Stimulated activated CD4-positive, alpha-beta T cell treated with anti-CD3 and anti-CD28 coated beads, Interleukin-12 subunit alpha, Interleukin-12 subunit beta, amount 100 ng/mL, for 24 hours (primary cell): ENCODE measurements at places on chromosomes 12 and 14.

GRCh38 chr12:76864791-76865400 lies 13.9 kb downstream of the CSRP2 start:
- DNase-seq = no peak

DNA sequence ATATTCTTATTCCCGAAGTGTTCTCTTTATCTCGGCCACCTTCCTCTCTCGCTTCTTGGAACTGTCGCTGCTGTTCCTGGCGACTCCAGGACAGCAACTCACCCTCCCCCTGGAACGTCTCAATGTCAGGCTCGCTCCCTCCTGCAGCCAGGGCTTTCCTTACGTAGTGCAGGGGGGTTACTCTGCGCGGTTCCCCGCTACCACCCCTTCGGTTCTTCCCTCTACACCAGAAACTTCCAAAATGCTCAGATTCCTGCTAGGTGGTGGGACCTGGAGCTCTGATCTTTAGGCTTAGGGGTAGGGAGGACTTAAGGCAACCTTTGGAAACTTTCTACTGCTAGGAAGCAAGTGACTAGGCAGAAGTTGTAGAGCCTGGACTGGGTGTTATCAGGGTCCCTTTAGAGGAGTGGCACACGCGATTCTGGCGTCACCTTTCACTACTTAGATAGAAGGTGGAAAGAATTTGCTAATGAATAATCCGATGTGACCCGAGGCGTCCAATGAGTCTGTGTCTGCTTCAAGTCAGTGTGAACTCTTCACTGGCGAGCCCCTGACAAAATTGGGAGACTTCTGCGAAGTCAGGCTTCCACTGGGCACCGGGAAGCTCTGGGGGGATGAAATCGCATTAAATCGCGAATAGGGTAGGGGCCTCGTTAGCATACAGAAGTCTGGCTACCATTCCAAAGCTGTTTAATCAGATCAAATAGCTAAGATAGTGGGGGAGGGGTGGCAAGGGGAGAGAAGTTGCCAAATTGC lies 900 bp upstream of the DPF3 start:
- no peak for DNase-seq

DNA sequence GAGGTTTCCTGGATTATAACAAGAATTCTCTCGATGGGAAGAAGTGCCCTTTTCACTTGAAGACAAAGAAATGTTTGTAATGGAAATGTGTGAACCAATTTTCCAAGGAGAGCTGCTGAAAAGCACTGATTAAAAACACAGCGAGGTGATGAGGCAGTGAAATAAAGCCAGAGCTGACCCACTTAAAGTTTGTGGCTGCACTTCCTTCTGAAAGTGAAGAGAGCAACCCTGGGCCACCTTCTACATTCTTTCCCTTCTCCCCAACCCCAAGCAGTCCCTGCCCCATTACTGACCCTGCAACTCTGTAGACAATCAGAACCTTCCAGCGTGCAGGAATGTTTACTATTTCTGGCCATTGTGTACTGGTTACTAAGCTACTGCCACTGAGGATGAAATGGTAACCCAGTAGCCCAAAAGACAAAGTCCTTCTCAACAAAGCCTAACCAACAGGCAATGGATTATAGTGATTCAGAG lies 173.9 kb downstream of the TTC7B start:
- DNase-seq = no peak

DNA sequence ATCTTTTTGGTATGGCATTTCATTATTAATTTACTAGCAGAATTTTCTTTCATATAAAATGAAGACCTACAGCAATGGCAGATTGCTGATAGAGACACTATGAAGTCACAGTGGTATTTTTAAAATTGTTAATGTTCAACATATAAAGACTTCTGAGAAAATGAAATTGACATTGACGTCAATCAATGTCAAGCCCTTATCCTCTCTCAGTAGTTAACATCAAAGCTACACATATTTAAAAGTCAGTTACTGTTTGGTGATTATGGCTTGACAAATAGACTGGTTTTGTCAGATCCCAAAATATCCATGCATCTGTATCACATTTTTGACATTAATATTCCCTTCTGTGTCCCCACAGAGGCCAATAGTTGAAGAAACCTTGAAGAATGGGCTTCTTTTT lies 1069.1 kb upstream of the SEL1L start:
- no peak for DNase-seq

- DNase-seq = no peak
Measured at GRCh38 chr12:12975322-12976077, 23.5 kb upstream of the GPRC5D start.

- no peak for DNase-seq
Measured at GRCh38 chr12:119206348-119207062, 27.8 kb downstream of the HSPB8 start.

- DNase-seq = no peak
Measured at GRCh38 chr14:32941668-32942065, 3.0 kb downstream of the NPAS3 start.

DNA sequence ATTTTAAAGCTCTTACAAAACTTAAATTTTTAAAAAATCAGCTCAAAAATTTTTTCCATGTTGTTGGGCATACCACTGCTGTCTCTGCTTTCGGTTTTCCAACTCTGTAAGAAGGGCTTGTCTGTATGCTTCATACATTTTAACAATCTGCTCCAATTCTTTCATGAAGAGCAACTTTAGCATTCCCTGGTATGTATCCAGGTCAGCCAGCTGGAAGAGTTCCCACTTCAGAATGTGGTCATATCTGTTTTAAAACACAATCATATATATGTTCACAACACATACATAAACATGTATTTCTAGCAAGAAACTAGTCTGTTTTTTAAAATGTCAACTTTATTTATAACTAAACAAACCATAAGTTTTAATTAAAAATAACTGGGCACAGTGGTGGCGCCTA lies 33.0 kb downstream of the SAV1 start:
- no peak for DNase-seq

DNA sequence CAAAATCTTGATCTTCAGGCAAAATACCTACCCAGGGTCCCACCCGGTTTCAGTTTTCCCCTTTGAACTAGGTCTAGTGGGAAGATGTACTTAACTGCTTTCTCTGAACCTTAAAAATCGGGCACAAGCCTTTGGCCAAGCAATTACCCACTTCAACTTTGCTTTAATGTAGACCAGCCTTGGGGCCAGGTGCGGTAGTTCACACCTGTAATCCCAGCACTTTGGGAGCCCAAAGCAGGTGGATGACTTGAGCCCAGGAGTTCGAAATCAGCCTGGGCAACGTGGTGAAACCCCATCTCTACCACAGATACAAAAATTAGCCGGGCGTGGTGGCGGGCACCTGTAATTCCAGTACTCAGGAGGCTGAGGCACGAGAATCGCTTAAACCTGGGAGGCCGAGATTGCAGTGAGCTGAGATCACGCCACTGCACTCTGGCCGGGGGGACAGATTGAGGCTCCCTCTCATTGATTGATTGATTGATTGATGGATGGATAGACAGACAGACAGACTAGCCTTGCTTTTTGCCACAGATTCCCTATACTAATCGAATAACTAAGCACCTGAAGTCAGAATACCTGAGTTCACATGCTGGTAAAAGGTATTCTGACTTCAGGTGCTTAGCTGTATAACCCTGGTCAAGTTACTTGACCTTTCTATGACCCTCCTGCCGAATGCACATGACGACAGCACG lies 1.9 kb downstream of the CLIP1 start:
- no peak for DNase-seq

DNA sequence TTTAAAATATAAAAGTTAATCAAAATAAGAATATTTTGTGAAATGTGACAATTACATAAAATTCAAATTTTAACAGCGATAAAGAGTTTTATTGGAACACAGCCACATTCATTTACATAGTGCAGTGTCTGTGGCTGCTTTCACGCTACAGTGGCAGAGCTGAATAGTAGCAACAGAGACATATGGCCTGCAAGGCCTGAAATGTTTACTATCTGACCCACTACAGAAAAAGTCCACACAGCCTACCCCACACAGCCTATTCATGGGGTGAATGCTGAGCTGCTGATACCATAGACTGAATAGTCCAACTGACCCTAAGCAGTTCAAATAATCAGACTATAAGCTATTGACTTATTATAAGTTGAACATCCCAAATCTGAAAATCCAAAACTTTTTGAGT lies 13.2 kb downstream of the GNS start:
- no peak for DNase-seq

- no peak for DNase-seq
Measured at GRCh38 chr14:63918411-63918810, 65.6 kb downstream of the SYNE2 start.

DNA sequence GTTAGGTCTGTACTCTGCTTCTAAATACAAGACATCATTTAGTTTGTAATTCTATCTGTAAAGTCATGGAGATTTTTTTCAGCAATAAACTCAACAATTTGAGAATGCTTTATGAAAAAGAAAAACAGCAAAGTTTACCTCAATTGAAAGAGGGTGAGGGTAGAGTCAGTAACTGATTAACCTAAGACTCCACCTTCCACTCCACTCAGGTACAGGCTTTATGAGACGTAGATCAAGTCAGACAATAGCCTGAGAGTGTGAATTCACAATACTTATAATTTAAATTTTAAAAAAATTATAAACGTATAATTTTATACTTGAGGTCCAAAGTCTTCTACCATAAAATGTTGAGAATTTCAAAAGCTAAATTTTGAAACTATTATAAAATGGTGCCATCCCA lies 45.9 kb downstream of the BCL2L14 start:
- DNase-seq = no peak

GRCh38 chr14:39441805-39442204 lies 9.6 kb upstream of the FBXO33 start:
- DNase-seq = no peak

- no peak for DNase-seq
Measured at GRCh38 chr14:93230539-93230938, 23.5 kb downstream of the UBR7 start.

DNA sequence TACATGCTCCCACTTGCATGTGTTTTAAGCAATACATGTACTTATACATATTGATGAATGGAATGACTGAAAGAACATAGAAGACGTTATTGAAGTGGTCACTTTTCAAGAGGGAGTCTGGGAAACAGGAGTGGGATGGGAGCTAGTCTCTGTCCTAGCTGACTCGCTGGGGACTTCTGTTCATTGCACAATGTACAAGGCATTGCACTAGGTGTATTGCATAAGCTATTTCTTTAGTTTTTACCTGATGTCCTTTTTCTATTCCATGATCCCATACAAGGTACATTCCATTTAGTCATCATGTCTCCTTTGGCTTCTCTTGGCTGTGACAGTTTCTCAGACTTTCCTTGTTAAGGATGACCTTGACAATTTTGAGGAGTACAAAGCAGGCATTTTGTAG lies 4.0 kb upstream of the MYO1H start:
- no peak for DNase-seq

- no peak for DNase-seq
Measured at GRCh38 chr14:104680806-104681688, 8.4 kb upstream of the INF2 start.
